AG20443 (cell line): ENCODE measurements at places on chromosomes 12 and 14.

DNA sequence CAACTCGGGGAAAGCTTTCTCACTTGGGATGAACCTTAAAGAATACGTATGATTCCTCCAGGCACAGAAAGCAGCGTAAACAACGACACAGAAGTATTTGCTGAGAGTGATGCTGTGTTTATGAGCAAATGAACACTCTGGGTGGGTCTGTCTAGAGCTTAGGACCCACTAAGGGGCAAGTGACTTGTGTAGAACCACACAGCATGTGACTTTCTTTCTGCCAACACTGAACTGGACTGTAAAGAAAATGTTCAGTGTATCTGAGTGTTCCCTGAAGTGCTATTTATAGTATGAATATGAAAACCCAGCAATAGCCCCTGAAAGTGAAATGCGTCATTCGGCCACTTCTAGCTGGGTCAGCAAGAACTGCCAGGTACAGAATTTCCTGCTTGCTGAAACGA is 78.5 kb downstream of the ST8SIA1 start:
- DNase-seq: no peak

GRCh38 chr12:2627076-2627834 is 167.5 kb upstream of the FKBP4 start:
- DNase-seq: no peak

DNA sequence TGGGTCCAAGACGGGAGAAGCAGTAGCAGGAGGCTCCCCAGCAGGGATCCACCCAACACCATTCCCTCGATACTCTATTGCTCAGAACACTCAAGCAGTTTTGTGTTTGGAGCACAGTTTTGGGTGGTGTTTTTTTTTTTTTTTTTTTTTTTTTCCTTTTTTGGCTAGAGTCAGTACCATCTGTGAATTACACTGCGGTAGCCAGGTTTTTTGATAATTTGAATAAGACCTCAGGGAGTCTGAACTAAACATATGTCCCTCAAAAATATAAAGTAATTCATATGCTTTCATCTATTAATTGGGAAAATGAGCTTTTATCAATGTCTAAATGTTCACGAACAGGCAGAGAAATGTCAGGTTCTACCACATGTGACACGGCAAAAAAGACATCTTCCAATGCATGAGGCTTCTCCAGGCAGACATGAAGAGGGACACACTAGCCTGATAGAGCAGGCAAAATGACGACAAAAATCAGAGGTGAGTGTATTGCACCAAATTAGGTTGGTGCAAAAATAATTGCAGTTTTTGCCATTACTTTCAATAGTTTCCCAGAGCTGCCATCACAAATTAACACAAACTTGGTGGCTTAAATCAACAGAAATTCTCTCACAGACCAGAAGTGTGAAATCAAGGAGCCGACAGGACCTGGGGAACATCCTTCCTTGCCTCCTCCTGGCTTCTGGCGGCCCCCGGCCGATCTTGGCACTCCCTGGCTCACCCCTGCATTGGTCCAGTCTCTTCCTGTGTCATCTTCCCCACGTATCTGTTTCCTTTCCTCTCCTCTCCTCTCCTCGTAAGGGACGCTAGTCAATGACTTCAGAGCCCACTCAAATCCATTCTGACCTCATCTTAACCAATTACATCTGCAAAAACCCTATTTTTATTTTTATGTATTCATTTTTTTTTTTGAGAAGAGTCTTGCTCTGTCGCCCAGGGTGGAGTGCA is 33.9 kb downstream of the FOXN3 start:
- DNase-seq: no peak

DNA sequence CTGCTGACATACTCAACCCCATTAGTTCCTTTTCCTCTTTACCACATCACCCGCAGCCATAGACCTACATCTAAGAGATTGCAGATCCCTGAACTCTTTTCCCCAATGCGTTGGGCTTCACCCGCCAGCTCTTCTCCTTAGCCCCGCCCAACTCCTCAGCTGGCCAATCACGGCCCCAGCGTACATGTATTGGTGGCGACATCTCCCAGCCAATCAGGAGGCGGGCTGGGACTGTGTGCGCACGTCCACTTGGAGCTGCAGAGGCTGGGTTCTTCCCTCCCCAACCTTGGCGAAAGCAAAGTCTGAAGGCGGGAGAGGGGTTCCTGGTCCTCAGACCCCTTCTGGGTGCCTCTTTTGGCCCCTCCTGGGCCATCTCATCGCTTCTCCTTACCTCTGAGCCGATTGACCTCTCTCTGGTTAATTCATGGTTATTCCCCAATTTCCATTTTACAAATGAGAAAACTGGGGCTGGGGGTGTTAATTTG is 11.0 kb downstream of the PDE1B start:
- peak; percentile 94 for DNase-seq

GRCh38 chr14:29895591-29896083 is 32.0 kb downstream of the PRKD1 start:
- no peak for DNase-seq

GRCh38 chr12:110282300-110282860 is 1.3 kb downstream of the ATP2A2 start:
- no peak for DNase-seq

- DNase-seq: no peak
Measured at GRCh38 chr12:128929057-128929456, 75.8 kb downstream of the GLT1D1 start.

DNA sequence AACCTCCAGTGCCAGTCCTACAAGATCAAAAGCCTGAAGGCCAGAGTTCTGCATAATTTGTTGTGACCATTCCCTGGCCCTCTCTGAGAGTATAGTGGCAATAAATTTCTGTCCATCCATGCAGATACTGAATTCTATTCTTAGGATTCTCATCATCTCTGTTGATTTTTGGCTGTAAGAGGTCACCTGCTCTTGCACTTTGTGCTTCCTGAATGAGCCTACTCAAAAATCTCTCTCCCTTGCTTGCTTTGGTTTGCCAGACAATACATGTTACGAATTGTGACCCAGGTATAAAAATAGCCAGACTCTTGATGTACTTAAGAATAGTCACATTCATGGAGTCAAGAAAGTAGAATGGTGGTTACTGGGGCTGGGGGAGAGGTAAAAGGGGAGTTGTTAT is 16.7 kb downstream of the ZNF664 start:
- no peak for DNase-seq

GRCh38 chr12:45285717-45286116 is 69.8 kb downstream of the ANO6 start:
- DNase-seq: no peak

DNA sequence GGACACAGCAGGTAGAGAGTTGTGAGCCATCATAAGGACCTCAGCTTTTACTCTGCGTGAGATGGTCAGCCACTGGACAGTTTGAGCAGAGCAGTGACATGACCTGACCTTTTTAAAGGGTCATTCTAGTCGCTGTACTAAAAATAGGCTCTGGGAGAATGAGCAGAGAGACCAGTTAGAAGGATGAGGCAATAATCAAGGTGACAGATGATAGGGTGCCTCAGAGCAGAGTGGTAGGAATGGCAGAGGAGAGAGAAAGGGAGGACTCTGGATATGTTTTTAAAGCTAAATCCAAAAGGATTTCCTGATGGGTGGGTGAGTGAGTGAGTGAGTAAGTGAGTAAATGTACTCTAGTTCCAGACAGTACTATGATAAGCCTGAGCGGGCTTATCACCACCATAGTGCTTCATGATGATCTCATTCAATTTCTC is 83.6 kb upstream of the ARHGAP5 start:
- DNase-seq: no peak

DNA sequence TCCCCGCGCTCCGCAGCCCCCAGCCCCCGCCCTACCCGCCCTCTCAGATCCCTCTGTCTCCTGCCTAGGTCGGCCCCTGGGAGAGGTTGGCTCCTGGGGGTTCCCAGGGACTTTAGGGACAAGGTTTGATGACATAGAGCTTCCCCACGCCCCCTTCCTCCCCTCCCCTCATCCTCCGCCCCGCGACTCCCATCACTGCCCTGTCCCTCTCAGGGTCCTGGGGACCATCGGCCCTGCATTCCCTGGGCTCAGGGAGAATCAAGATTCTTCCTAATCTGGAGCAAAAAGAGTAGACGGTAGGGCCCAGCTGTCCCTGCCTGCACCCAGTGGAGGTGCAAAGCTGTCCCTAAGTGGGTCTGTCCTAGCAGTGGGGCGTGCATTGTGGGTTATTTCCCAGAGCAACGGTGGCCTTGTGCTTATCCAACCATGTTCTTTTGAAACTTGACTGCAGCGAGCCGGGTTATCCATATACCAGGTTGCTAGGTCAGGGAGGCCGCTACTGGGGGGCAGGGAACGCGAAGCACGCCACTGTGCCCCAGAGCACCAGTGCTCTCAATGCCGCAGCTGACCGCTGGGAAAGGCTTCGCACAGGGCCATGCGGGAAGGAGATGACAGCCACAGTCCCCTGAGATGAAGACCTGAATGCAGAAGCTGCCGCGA is 124.4 kb upstream of the PRMT8 start:
- DNase-seq: no peak

GRCh38 chr14:91142214-91142668 is 28.4 kb downstream of the DGLUCY start:
- no peak for DNase-seq

DNA sequence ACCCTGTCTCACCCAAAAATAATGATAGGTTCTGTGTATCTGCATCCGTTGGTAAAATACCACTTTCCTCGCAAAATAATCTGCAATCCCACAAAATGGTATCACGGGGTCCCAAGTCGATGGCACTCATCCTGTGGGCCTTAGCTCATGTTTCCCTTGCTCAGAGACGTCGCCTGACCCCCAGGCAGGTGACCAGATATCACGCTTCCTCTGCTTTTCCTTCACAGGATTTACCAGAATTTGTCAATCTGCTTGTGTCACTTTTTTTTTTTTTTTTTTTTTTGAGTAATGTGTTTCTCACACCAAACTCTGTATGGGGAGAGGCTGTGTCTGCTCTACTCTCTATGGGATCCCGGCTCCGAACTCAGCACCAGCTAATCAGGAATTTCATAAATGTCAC is 162.7 kb downstream of the PRKCH start:
- DNase-seq: no peak

GRCh38 chr14:24888532-24888931 is 161.4 kb downstream of the STXBP6 start:
- no peak for DNase-seq

GRCh38 chr12:48671231-48671856 is 10.7 kb downstream of the KANSL2 start:
- DNase-seq: no peak
